Aorta (tissue), 5 donors: ENCODE measurements at places on chromosomes 2 and 18. TPM values are rescaled to one million over a fixed set of nuclear protein-coding genes. Genes with fewer than 3 reads are reported as not detected.

Gene RFX8
- polyA plus RNA-seq: 2.1 TPM

Gene SLC5A7
- polyA plus RNA-seq: not detected

Gene DPYSL5
- polyA plus RNA-seq: not detected

Gene GALR1
- polyA plus RNA-seq: under 0.01 TPM

Gene SCYGR4
- not detected for polyA plus RNA-seq

Gene GRP
- polyA plus RNA-seq: not detected

Gene SMIM21
- not detected for polyA plus RNA-seq

Gene CCDC150
- 0.75 TPM for polyA plus RNA-seq
